ENCODE measurements at places on chromosomes 7 and 10.

DNA sequence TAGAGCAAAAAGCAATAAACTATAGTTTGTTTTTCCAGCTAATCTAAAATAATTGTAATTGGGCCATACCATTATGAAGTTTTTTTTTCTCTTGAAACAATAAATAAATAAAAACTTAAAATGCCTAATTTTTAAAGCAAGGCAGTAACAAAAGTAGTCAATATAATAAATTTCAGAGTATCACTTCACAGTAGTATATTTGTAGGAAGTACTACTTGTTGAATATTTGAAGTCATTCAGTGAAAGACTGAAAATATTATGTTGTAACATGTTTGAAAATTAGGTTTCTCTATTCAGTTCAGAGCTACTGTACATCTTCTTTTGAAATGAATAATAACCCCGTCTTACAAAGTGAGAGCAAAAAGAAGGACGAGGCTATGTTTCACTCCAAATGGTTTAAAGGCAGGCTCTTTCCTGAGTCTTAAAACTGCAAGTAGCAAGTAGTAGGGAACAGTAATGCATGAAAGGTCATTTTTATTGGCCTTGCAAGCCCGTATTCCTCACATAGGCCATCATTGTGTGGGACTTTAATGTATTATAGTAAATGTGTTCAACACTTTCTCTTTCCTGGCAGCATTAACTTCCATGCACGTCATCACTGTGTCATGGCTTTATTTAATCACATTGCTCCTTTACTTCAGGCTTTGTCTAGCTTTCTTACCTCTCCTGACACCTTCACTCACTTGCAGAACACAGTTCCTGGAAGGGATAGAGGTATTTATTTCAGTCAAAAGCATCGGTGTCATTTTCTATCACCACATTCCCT lies 141.4 kb downstream of the VTI1A start:
- no peak for DNase-seq

- DNase-seq, result no peak
Observed at GRCh38 chr10:11444155-11444530, 167.3 kb downstream of the USP6NL start.

DNA sequence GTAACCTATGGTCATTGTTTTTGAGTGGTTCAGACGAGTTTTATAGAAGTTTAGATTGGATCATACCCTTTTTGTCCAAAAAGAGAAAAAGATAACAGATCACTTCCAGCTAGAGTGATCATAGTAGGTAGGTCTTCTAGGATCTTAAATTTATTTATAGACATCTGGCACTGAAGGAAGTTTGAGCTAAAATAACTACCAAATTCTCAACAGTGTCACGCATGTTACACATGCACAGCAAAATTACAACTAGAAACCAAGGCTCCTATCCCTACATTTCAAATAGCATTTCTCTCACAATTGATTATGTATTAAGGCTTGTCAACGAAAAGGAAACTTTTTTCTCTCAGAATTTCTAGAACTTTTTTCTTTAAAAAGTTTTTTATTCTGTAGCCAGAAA lies 2.3 kb downstream of the CALU start:
- no peak for DNase-seq

- DNase-seq, result no peak
Observed at GRCh38 chr7:157570531-157571200, 233.9 kb downstream of the DNAJB6 start.

GRCh38 chr10:49661140-49661856 lies 18.2 kb upstream of the C10orf53 start:
- DNase-seq, result no peak

GRCh38 chr7:34575006-34575405 lies 83.0 kb upstream of the NPSR1 start:
- no peak for DNase-seq

DNA sequence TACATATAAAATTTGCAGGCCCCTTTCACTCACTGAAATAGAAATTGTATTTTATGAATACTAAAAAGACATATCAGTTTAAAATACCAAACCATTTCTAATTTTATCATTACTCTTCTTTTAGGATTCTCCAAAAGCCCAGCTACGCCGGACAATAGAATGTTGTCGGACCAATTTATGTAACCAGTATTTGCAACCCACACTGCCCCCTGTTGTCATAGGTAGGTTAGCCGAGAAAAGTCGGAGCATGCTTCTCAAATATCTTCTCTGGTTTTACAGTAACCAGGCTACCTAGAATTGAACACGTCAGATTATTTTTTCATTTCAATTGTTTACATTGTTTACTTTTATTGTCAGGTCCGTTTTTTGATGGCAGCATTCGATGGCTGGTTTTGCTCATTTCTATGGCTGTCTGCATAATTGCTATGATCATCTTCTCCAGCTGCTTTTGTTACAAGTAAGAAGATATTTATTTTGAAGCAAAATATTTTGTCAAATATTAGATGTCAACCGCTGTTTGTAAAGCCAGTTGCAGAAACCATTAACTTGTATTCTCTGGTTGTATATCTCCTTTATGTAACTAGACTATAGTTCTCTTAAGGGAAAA lies 57.6 kb downstream of the MMRN2 start:
- DNase-seq, result peak; percentile 54

DNA sequence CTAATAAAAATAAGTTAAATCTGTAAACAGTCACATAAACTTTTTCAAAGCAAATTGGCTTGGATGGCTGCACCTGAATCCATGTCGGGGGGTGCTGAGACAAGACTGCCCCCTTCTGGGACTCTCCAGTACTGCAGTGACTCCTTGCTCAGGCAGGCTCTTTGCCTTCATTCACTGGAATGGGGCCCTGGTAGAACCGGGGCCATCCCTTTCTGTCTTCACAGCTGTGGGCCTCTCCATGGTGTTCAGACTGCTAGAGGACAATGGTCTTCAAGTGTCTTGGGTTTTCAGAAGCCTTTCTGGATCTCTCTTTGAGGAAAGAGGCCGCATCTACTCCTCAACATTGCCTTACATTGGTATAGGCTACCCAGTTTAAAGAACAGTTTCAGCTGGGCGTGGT lies 16.1 kb upstream of the IMPDH1 start:
- peak; percentile 69 for DNase-seq

- DNase-seq, result no peak
Observed at GRCh38 chr7:148162808-148163207, 427.8 kb upstream of the C7orf33 start.

DNA sequence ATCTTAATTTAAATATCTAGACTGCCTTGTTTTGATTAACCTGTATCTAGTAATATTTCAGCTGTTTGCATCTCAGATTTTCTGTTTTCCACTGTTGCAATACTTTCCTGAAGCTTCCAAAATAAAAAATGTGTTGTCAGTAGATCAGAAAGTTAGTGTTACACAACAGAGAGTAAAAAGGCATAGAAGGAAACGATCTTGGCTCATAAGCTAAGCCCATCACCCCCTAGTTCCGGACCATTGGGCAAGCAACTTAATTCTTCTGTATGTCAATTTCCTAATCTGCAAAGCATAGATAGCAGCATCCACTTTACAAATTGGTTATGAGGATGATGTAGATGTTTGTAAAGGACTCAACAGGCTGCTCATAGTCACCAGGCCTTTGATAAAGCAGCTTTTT lies 4.4 kb downstream of the PON3 start:
- no peak for DNase-seq

- DNase-seq, result no peak
Observed at GRCh38 chr10:110324201-110324804, 19.6 kb upstream of the SMNDC1 start.

DNA sequence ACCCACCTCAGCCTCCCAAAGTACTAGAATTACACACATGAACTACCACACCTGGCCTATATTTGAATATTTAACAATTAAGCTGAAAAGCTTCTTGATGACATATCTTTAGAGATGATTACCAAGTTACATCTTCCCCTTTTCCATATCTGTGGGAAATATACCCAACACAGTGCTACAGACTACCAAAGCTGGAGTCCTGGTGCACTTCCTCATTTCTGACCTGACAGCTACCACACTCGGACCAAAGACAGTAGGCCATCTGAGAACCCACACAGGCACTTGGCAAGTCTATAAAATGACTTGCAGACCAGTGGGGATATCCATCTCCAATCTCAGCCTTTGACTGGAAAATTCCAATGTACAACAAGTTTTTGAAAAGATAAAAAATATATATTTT lies 270.4 kb upstream of the KLF14 start:
- no peak for DNase-seq

DNA sequence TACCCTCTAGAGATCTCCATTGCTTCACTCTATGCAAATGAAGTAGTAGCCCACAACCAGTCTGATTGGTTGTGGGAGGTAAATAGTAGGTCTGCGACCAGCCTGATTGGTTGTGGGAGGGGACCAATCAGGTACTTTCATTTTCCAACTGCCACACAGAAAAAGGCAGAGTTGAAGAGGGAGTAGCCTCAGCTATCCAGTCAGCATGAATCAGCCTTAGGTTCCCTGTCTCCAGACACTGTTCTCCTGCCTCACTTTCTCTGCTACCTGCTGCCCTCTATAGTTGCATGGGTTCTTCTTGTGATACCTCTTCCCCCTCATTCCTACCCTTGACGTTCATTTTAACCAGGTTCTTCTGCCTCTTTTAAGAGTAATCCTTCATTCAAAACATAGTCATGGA lies 114.5 kb upstream of the LYZL1 start:
- no peak for DNase-seq

DNA sequence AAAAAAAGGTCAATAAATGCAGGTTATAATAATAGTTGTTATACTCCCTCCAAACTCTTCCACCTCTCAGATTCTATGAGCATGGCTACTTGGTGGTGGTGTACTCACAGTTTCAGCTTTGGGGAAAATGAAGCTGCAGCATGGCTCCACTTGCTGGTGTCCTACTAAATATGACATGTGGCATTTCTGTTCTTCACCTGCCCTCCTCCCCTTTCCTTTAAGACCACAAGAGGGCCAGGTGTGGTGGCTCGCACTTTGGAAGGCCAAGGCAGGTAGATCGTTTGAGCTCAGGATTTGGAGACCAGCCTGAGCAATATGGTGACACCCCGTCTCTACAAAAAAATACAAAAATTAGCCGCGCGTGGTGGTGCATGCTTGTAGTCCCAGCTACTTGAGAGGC lies 101.1 kb downstream of the SLC37A3 start:
- DNase-seq, result no peak

GRCh38 chr7:41567731-41568114 lies 135.2 kb downstream of the INHBA start:
- no peak for DNase-seq

DNA sequence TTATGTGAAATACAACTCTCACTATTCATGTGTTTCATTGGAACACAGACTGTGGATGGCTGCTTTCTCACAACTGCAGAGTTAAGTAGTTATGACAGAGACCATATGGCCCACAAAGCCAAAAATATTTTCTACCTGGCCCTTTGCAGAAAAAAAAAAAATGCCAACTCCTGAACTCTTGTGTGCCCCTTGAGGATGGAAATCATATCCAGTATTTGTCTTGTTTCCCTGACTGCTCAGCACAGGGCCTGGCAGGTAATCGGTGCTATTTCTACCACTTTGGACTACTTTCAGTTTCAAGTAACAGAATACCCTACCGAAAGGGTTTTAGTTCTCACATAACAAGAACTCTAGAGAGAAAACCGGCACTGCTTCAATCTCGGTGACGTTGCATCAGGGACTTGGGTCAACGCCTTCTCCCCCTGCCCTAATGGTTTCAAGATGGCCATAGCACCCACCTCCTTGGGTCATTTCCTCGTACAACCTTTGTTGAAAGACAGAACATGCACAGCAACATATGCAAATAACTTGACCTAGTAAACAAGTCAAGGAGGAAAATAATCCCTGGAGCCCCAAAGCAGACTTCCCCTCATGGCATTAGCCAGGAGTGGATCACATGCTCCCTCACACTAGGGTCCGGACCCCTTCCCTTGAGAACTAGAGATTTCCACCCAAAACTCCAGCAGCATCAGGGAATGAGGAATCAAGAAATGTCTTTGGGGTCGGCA lies 11.8 kb upstream of the GPNMB start:
- DNase-seq, result no peak

- DNase-seq, result no peak
Observed at GRCh38 chr7:46879783-46880182, 702.1 kb downstream of the TNS3 start.

GRCh38 chr10:30750971-30751677 lies 121.6 kb upstream of the LYZL2 start:
- DNase-seq, result no peak

GRCh38 chr10:58776568-58777318 lies 264.1 kb downstream of the BICC1 start:
- DNase-seq, result no peak

GRCh38 chr7:137935884-137936508 lies 65.9 kb downstream of the CREB3L2 start:
- DNase-seq, result no peak

- no peak for DNase-seq
Observed at GRCh38 chr7:117665368-117665767, 185.5 kb downstream of the CFTR start.

- no peak for DNase-seq
Observed at GRCh38 chr10:24900888-24901685, 51.3 kb downstream of the PRTFDC1 start.

DNA sequence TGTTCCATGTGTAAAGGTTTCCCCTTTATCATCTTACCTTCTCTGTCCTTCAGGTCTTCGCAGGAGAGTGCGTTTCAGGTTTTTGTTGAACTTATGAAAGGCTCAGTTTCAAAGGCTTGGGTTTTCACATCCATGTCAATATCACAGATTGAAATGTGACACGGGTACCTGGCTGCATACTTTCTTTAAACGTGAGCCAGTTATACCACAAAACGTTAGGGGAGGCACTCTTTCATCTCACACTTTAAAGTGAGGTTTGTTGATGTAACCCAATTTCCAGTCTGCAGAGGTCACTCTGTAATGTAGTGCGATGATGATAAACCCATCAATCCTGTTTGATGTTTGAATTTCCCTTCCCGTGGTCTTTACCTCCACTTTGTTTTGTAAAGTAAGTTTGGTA lies 506.9 kb downstream of the SUGCT start:
- DNase-seq, result no peak

DNA sequence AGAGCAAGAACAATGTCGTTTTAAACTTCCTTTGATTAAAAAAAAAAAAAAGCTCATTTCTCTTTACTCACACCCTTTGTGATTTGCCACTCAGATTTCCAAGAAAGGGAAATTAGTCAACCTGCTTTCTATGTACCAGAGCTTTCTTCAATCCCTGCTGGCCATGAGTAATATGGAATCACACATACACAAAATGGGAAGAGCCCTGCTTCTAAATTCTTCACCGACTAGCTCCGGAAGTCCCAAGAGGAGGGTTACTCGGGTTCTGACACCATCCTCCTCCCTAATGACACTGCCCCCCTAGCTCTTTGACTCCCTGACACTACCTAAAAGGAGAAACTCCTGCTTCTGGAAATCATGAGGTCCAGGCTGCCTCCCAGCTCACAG lies 81.8 kb upstream of the SFMBT2 start:
- DNase-seq, result no peak

DNA sequence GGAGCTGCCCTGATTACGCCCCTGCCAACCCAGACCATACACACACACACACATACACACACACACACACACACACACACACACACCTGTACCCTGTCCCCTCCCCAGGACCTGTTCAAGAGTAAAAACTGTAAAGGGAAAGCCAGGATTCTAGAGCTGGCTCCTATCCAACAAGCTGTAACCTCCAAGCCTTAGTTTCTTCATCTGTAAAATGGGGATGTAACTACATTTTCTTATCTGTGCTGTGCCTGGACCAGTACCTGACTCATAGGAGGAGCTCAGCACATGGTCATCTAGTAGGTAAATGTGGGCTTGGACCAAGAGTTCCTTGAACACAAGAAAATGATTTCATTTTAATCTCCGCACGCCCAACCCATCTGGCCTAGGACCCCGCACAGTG lies 128.8 kb downstream of the ZMIZ1 start:
- no peak for DNase-seq

All from neuronal stem cell (in vitro differentiated cells).